Activated naive CD8-positive, alpha-beta T cell treated with anti-CD3 and anti-CD28 coated beads for 36 hours (primary cell): ENCODE measurements at places on chromosomes 5 and 9. TPM values are rescaled to one million over a fixed set of nuclear protein-coding genes. Genes with fewer than 3 reads are reported as not detected.

DNA sequence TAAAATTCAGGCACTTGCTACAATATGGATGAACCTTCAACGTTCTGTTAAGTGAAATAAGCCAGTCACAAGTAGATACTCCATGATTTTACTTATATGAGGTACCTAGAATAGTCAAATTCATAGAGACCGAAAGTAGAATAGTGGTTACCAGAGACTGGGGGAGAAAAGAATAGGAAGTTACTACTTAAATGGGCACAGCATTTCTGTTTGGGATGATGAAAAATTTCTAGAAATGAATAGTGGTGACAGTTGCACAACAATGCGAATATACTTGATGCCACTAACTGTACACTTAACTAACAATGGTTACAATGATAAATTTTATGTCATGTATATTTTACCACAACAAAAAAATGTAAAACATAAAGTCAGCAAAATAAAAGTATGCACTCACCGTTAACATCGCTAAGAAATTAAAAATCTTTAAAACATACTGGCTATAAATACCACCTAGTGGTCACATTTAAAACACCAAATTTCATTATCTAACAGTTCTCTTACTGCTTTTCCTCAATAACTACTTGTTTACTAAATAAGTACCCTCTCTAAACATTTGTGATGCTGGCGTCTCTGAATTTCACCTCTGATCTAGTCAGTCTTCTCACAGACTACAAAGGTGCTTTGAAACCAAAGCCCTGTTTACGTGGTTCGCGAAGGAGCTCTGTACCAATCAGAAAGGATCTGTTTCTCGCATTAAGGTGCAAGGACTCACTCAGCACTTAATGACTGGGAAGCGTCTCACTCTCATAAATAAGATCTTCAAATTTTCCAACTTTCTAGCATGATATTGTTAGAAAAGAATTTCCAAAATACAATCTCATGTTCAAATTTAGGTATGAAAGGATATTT lies 22.7 kb downstream of the KIF3A start:
- H3K4me3 ChIP-seq: no peak overlapping the region
- peaks cover 11% of the 10 kb centered on the region for H3K4me1 ChIP-seq
- peaks cover 8% of the 10 kb centered on the region for H3K36me3 ChIP-seq
- DNase-seq: no peak
- H3K27me3 ChIP-seq: no peaks in the 10 kb centered on the region
- H3K27ac ChIP-seq: no peak overlapping the region

DNA sequence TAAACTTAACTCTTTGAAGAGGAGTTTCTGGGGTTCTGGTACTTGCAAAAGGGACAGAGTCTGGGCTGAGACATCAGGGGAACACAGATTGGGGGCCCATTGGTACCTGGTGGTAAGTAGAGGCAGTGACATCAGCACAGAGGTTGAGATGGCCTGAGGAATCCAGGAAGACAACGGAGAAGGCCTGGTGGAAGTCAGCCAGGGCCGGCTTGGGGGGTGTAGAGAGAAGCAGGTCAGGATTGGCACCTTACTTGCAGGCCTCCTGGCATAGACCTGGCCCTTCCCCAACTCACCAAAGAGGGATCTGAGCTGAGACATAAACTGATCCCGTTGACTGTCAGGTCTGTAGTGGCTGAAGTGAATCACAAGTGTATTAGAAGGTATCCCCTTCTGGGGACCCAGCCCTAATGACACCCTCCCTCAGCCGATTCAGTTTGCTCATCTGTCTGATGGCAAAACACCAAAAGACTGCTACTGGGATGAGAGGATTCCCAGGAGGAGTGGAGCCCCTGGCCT lies 5.5 kb downstream of the NOL6 start:
- no peak overlapping the region for H3K27ac ChIP-seq
- peaks cover 31% of the 10 kb centered on the region for H3K36me3 ChIP-seq
- H3K4me1 ChIP-seq: peaks cover 17% of the 10 kb centered on the region
- H3K27me3 ChIP-seq: no peaks in the 10 kb centered on the region
- DNase-seq: no peak

DNA sequence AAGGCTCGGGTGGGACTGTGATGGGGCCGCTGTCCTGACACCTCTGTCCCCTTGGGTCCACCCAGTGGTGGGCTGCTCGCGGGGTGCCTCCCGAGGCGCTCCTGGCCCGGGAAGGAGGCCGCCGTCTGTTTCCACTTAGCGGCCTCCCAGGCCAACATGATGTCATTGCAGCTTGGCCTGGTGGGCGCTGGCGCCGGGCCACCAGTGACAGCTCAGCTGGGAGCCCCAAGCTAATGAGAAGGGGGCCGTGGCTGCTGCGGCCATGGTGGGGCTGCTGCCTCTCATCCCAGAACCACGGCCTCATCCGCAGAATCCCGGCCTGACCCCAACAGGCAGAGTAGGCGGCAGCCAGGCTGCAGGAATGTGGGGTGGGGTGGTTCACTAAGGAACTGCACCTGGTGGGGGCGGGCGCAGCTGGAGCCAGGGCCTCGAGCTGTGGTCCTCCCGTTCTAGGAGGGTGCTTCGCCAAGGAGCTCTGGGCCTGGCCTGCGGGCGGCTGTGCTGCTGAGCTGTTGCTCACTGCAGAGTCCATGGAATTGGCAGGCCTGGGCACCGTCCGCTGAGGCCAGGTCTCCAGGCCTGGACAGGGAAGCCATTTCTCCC lies 123.5 kb upstream of the COL5A1 start:
- DNase-seq: no peak
- H3K4me3 ChIP-seq: no peak overlapping the region
- H3K27me3 ChIP-seq: no peaks in the 10 kb centered on the region
- H3K4me1 ChIP-seq: no peaks in the 10 kb centered on the region
- H3K36me3 ChIP-seq: no peaks in the 10 kb centered on the region

DNA sequence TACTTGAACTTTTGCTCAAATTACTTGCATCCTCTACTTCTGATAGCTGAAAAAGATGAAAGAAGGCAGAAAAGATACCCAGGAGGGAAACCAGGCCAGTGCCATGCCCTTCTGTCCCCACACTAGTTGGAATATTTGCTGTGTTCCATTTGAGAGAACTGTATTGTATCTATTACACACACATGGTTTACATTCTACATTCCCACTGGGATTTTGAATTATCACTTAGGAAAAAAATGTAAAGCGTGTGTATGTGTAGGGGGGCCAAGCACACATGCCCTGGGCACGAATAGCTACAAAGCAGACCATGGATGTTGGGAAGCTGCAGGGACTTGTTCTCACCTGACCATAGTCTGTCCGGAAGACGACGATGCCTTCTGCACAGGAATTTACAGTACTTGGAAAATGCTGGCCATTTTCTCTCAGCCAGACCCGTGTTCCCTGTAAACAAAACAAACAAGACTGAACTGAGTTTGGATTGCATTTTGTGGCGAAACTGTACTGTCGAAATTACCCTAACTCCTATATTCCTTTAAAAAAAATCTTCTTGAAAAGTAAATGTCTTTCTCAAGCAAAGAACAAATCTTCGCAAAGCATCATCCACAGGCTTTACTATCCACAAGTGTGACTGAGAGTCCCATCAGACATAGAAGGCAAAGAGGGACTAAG lies 58.7 kb downstream of the MYO10 start:
- no peak overlapping the region for H3K27ac ChIP-seq
- no peak overlapping the region for H3K4me3 ChIP-seq
- DNase-seq: no peak
- H3K27me3 ChIP-seq: no peaks in the 10 kb centered on the region
- H3K36me3 ChIP-seq: no peaks in the 10 kb centered on the region
- no peaks in the 10 kb centered on the region for H3K4me1 ChIP-seq

GRCh38 chr5:67400752-67401151 lies 204.2 kb upstream of the CD180 start:
- H3K4me1 ChIP-seq: no peaks in the 10 kb centered on the region
- no peaks in the 10 kb centered on the region for H3K27me3 ChIP-seq
- no peaks in the 10 kb centered on the region for H3K36me3 ChIP-seq
- no peak overlapping the region for H3K4me3 ChIP-seq
- no peak overlapping the region for H3K27ac ChIP-seq

LAMC3 gene
- 0.56 TPM for total RNA-seq

TMOD1 gene
- 1.2 TPM for total RNA-seq
